ENCODE measurements at places on chromosomes 5 and 9.

DNA sequence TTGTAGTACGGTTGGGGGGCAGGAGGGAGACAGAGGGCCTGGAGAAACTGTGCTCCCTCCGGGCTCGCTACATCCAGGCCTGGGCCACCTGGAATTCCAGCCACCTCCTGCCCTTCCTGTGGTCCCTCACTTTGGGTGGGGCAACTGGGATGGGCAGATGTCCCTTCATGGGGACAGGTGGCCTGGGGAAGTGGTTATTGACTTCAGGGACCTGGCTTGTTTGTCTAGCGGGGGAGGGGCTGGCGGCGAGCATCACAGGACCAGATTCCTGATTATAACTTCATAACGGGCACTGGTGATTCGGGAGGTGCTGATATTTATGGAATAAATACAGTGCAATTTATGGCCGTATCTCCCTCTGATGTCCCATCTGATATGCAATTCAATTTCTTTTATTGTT, 20.1 kb upstream of the LAMC3 start:
- no peak for DNase-seq

DNA sequence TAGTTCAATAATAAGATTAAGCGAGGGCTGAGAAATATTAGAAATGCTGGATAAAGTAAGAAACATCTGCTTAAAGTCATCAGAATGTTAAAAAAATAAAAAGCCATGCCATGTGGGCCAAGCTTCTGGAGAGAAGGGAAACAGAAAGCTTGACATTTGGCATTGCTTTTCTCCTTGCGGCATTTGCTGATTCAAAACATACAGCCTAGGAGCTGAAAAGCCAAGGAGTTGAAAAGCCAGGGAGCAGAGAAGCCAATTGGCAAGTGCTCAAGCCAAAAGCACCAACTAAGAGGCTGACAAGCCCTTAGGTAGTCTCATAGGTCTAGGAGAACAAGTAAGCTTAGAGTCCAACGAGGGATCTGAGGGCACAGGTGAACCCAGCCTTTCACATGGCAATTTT, 754.3 kb downstream of the TLE4 start:
- DNase-seq = no peak

- DNase-seq = no peak
Measured at GRCh38 chr5:164027738-164028137, 522.3 kb downstream of the MAT2B start.

DNA sequence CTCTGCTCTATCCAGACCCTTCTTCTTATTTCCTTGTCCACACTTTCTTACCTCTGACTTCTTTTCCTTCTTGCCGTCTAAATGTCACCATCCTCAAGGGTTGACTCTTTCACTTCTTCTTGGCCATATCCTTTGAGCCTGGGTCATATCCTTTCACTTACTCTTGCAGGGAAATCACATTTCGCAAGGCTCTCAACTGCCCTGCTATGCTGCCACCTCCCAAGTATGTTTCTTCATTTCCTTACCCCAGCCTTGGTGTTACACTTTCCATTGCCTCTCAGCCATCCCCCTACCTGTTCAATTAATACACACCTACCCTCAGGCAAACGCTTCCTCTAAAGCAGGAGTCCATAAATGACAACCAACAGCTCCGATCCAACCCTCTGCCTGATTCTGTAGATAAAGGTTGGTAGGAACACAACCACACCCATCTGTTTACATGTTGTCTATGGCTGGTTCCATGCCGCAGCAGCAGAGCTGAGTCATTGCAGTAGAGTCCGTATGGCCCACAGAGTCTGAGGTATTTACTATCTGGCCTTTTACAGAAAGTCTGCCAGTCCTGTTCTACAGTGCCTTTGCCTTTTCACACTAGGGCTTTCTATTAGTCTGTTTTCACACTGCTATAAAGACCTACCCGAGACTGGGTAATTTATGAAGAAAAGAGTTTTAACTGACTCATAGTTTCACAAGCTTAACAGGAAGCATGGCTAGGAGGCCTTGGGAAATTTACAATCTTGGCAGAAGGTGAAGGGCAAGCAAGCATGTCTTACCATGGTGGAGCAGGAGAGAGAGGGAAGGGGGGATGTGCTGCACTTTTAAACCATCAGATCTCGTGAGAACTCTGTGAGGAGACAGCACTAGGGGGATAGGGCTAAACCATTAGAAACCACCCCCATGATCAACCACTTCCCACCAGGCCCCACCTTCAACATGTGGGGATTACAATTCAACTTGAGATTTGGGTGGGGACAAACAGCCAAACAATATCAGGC, 97.9 kb downstream of the SV2C start:
- DNase-seq = no peak

DNA sequence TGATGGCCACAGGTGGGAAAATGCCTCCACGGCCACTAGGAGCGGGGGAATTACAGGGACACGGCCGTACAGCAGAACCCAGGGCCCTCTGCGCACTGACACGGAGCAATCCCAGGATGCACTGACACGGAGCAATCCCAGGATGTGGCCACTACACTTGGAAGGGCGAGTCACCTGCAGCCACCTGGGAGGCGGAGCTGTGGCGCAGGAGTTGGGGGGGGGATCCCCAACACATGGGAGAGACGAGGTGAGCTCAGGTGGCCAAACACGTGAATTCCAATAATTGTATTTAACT, 6.8 kb downstream of the CLPTM1L start:
- no peak for DNase-seq

DNA sequence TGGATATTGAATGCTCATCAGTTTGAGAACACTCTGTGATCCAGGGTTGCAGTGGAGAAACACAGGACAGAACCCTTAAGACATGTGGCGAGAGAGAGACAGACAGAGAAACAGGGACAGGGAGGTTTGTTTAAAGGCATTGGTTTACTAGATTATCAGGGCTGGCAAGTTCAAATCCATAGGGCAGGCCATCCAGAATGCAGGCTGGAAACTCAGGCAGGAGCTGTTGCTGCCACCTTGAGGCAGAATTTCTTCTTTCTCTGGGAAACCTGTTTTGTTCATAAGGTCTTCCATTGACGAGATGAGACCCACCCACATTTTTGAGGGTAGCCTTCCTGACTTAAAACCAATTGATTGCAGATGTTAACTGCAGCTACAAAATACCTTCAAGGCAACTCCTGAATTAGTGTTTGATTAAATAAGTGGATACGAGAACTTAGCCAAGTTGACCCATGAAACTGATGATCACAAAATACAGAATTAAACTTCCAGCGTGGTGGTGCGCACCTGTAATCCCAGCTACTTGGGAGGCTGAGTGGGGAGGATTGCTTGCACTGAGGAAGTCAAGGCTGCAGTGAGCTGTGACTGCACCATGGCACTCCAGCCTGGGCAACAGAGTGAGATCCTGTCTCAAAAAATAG, 55.9 kb downstream of the NSUN2 start:
- no peak for DNase-seq

DNA sequence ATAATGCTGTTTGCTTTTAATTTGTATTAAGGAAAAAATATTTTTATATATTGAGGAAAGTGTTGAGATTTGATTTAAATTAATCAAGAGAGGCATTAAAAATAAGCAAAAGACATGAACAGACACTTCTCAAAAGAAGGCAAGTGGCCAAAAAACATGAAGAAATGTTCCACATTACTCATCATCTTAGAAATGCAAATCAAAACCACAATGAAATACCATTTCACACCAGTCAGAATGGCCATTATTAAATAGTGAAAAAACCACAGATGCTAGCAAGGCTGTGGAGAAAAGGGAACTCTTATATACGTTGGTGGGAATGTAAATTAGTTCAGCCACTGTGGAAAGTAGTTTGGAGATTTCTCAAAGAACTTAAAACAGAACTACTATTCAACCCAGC, 45.9 kb downstream of the RANBP17 start:
- DNase-seq = no peak

DNA sequence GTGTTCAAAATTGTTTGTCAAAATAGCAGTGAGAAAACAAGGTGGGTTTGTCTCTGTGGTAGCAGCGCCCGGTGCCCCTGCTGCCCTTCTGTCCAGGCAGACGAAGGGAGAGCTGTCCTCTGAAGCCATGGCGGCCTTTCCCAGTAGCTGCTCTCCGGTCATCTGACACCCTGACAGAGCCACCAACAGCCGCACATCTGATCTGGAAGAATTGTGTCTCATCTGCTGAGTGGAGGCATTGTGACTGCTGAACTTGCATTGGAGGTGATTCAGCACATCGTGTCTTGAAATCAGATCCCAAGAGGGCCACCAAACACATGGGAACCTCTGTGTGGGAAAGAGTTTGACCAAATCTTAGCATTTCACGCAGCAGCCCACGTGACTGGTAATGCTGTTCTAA, 337.6 kb upstream of the IRX1 start:
- DNase-seq = no peak

- DNase-seq = no peak
Measured at GRCh38 chr9:69097923-69098593, 62.5 kb downstream of the FXN start.

- DNase-seq = no peak
Measured at GRCh38 chr9:109813303-109813702, 33.3 kb downstream of the PALM2AKAP2 start.

- DNase-seq = peak; percentile 41
Measured at GRCh38 chr5:72108202-72109061, 1.2 kb downstream of the MAP1B start.

DNA sequence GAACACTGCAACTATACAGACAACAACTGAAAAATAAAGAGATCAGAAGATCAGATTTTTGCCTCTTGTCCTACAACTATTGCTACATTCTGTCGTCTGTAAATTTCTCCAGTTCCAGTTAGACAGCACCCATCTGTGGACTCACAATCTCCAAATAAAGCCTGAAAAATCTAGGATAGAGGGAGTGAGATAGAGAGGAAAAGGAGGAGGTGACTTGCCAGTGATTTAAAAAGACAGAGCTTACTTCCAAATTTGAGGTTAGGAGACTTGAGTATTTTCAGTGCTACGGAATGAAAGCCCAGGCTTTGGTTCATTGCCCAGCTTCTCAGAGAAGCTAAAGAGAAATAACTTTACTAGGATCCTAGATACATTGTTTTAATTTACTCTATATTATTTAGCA, 63.6 kb downstream of the PTCD2 start:
- no peak for DNase-seq

GRCh38 chr5:110925398-110925797, 146.1 kb upstream of the TSLP start:
- DNase-seq = no peak

GRCh38 chr5:172186114-172186695, 1.8 kb downstream of the STK10 start:
- no peak for DNase-seq

DNA sequence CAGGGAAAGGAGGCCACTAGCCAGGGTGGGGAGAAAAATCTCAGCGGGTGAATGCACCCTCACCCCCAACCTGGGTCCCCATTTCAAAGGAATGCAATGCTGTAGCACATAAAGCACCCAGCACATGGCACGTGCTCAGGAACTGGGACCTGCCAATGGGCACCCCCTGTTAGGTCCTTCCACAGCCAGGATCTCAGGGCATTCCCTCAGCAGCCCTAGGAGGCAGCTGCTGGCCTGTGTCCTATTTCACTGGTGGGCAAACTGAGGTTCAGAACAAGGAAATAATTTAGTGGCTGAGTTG, 8.8 kb downstream of the DNM1 start:
- DNase-seq = no peak

- no peak for DNase-seq
Measured at GRCh38 chr5:135890296-135890695, 5.3 kb downstream of the IL9 start.

DNA sequence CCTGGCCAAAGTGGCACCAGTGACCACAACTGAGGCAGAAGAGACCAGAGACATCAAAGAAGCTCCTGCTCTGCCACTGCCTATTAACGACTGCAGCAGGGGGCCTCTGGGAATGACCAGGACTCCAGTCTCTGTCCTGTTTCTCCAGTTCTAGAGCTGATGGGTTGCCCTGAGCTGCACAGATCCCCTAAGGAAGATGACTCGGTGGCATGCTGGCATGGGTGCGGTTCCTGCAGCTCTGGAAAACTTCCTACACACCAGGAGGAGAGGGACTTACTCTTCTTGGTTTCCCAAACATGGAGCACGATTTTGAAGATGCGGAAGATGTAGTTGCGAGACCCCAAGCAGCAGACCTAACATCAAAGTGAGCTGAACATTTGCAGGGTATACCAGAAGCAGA, 2.7 kb downstream of the SLIT3 start:
- DNase-seq = no peak

DNA sequence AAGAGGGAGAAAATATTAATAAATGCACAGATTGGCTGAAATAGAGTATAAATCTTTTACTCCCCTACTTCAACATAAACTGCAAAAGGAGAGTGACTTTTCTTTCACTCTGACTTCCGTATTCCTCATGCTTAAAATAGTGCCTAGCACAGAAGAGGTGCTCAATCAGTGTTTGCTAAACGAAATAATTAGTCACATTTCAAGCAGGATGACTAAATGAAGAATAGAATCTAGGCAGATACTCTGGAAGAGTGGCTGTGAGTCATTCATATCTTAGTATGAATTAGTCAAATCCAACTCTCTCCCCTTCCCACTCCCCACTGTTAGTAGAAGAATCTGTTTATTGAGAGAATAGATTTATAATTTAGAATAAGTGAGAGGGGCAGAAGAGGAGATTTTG, 4.8 kb downstream of the CD274 start:
- no peak for DNase-seq

DNA sequence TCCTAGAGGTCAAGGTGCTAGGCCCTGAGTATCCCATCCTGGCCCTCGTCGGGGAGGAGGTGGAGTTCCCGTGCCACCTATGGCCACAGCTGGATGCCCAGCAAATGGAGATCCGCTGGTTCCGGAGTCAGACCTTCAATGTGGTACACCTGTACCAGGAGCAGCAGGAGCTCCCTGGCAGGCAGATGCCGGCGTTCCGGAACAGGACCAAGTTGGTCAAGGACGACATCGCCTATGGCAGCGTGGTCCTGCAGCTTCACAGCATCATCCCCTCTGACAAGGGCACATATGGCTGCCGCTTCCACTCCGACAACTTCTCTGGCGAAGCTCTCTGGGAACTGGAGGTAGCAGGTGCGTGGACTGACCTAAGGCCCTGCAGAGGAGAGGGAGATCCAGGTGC, 7.9 kb downstream of the BTNL9 start:
- no peak for DNase-seq

GRCh38 chr9:133519693-133520092, 5.1 kb downstream of the MYMK start:
- no peak for DNase-seq

DNA sequence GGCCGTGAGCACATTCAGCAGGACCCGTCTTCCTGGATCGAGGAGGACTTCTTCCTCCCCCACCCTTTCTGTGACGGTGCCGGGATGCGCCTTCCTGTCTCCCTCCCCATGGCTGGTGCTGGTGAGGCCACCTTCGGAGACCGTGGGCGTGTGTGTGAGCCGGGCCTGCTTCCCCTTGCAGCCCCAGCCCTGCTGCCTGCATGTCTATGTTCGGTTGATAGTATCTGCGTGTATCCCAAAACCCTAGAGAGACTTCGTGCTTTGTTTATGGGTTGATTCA, 12.8 kb downstream of the CEP72 start:
- DNase-seq = no peak

Measured in T1000 (cell line).